ENCODE measurements at places on chromosomes 7 and 10.

DNA sequence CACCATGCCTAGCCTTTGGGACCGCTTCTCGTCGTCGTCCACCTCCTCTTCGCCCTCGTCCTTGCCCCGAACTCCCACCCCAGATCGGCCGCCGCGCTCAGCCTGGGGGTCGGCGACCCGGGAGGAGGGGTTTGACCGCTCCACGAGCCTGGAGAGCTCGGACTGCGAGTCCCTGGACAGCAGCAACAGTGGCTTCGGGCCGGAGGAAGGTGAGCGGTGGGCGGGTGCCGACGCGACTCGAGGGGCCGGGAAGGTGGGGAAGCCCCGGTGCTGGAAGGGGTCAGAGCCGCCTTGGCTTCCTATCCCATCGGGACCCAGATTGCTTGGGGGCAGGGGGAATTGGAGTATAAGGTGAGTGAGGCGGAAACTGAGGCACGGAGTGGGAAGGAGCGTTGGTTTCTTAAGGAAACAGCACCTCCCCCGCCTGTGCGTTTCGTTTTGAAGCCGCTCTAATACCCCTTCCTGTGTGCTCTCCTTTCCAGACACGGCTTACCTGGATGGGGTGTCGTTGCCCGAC, 547 bp downstream of the DDIT4 start:
- DNase-seq = no peak

DNA sequence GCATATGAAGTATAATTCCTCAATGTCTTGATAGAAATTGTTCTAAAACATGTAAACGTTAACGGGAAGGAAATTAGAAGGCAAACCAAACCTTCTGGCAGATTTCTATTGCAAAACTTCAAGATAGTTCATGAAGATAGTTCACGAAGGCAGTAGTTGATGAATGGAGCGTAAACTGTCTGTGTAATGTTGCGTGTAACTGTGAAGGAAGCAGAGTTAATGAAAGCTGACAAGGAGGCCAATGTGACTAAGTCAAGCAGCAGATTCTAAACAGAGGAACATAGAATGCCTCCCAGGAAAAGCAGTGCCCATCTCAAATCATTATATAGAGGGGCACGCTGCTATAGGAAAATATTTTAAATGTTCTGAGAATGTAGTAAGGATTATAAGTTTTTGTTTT, 659.7 kb upstream of the IGFBP3 start:
- no peak for DNase-seq

DNA sequence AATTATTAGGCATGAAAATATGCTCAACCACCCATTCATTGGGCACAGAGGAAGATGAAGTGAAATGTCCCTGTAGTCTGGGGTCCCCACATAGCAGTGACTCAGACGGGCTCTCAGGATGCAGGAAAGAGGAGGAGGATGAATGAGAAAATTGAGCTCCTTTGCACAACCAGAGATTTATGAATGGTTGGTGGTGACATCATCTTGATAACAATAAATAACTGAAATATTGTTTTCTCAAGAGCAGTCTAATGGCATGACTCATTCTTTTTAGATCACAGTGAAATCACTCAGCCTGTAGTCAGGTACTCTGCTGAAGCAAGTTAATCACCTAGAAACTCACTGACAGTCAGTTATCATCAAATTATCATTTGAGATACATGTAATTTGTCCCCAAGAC, 254.1 kb downstream of the RELN start:
- no peak for DNase-seq

DNA sequence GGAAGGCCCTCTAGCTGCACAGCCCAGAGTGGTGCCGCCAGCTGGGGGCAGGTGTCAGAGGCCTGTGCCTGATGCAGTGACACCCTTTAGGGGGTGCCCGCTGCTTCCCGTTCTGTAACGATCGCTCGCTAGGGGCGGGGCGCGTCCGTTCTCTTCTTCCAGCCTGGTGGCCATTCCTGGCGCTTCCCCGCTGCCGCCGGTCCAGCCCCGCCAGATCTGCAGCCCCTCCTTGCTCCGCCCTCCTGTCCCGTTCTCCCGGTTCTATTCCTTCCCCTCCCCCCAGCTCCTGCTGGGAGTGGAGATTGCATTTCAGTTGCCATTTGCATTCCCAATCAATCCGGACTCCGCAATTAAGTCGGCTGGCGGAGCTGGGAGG, 39.2 kb downstream of the AGAP3 start:
- DNase-seq = no peak

GRCh38 chr7:92504563-92504962, 23.8 kb downstream of the PEX1 start:
- no peak for DNase-seq

GRCh38 chr10:103635580-103635979, 142.1 kb downstream of the NEURL1 start:
- no peak for DNase-seq

GRCh38 chr10:24642921-24643678, 80.6 kb downstream of the ARHGAP21 start:
- DNase-seq = no peak

DNA sequence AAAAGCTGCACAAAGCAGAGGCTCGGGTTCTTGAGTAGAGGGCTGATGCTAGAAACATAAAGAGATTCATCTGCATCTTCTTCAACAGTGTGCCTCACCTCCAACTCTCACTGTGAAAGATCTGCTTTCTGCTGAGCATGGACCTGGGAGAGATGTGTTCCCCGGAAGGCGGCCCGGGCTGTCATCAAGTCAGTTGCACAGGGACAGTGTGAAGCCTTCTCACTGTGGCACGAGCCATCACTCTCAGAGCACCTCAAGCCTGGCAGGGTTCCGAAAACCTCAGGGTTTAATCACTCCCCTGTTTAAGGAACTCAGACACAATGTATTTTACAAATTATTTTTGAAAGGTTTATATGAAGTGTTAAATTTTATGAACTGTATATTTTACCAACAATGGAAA, 98.7 kb downstream of the RBM20 start:
- DNase-seq = no peak

GRCh38 chr10:128497660-128498377, 371.6 kb upstream of the MKI67 start:
- no peak for DNase-seq

DNA sequence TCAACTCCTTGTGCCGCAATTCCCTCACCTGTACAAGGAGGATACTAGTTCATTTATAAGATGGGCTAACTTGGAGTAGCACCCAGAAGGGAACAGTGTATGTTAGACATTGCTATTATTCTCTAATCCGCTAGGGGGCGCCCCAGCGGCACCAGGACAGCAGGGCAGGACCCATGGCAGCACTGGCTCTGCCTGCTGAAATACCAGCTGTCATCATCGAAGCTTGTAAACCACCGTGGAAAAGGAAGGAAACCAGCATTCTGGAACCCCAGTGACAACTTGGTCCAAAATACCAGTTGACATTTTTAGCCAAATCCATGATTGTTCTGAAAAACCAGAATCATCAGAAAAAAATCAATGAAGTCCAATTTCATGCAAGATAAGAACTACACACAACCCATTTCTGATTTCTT, 134.4 kb downstream of the ITGA8 start:
- DNase-seq = peak; percentile 27

DNA sequence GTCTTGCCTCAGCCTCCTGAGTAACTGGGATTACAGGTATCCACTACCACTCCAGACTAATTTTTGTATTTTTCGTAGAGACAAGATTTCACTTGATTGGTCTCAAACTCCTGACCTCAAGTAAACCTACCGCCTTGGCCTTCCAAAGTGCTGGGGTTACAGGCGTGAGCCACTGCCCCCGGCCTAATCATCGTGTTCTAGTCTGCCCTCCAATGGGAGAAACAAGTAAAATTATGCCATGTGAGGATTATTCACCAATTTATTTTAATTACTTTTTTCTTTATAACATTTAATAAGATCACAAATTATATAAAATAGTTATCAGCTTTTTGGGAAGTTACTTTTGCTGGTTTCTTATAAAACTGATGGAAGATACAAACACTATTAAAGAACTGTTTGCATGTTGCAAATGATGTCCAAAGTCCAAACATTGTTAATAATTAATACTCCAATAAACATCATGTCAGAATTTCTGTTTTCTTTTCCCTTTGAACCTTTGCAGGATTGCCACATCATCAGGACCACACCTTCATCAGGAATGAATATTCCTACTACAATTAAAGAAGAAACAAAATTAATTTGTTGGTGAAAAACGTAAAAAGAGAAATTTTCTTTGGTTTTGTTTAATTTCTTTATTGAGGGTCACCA, 786 bp upstream of the AKR1C4 start:
- no peak for DNase-seq

DNA sequence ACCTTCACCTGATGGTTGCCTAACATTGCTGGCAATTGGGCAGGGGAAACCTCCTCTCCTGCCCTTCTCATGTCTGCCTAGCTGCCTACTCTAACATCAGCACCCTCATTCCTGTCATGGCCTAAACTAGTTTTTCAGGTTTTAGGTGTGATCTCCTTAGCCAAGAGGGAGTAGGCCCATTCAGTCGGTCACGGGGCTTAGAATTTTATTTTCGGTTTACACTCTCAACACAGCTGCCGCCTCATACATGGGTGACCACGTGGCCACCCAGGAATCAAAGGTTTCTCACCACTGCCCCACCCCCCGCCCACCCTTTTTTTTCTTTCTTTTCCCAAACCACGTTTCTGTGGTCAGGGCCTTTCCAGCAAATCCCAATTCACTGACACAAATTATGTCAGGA, 97.2 kb downstream of the RALA start:
- no peak for DNase-seq

DNA sequence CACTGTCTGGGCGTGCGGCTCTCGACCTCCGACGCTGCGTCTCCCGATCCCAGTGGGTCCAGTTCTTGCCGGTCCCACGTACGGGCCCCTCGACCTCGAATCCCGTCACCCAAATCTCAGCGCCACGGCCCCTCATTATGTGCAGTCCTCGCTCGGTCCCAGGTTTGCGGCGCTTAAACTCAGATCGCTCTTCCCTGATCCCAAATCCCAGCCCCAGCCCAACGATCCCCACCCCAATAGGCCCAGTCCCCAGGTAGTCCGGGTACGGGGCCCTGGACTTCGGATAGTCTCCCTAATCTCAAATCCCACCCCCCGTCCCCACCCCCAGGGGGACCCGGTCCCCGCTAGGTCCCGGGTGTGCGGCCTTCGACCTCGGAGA, 666 bp downstream of the HNRNPF start:
- DNase-seq = no peak

DNA sequence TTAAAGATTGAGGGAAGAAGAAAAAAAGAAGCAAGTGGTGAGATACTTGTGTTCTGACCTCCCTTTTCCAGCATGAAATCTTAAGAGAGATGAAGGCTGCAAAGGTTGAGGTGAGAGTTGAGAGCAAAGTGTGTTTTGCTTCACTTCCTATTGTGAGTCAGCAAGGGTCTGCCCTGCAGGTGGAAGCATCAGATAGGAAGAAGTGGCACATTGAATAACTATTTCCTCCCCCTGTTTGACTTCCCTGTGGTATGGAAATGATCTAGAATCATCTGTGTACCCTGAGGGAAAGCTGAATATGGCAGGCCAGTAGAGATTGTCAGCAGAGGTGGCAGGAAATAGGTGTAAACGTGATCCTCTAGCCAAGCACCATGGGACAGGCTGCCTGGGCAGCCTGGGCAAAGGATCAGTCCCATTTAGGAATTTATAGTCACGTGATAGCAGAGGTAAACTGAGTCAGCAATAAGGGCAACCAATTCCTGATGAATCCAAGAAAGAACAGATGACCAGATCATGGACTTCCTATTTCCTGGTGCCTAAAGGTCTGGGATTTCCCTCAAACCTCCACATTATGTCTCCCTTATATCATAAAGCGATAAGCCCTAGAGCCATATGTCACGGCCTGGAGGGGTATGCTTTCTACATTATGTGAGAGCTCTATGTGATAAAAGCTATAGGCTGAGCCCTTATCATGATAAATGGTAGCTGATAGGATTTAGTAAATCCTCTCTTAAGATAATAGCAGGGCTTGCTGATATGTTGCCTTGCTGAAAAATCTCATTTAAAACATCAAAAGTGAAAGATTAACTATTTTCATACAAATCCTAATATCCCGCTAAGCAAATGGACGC, 287.0 kb downstream of the MDFIC start:
- DNase-seq = no peak

DNA sequence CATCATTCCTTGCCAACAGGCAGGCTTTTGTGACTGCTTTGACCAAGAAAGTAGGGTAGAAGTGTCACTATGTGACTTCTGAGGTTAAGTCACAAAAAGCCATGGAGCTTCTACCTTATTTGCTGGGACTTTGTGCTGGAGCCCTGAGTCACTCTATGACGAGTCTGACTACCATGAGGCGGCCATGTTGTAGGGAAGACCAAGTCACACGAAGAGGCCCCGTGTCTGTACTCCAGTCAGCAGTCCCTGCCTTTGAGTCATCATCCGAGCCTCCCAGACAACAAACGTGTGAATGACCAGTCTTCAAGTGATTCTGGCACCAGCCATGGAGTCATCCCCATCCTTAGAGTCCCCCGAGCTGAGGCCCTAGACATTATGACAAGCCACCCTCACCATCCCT, 3.5 kb upstream of the MYL10 start:
- no peak for DNase-seq

GRCh38 chr7:650339-651031, 76.0 kb upstream of the DNAAF5 start:
- DNase-seq = no peak

GRCh38 chr7:106100863-106101629, 11.1 kb downstream of the SYPL1 start:
- DNase-seq = no peak

DNA sequence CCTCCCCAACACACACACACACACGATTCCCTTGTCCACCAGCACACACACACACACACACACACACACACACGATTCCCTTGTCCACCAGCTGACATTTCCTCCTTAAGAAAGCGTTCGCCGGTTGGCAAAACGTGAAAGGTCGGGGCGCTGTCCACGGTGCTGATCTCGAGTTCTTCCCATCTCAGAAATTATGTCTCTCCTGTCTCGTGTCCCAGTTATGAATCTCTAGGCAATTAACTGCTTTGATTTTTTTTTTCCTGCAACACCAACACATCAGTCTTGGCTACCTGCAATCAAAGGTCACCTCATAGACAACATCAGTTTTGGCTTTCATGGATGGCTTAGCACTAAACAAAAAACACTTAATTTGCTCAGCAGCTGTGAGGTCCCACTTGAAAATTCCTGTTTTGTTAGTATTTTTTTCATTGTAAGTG, 1.9 kb downstream of the INA start:
- DNase-seq = no peak
